Activated T-helper 2 cell treated with anti-CD3 and anti-CD28 coated beads, Interferon-gamma antibody, Interleukin-2, Interleukin-4, amounts not matched to agents 10 μg/mL and 5 μg/mL and 100 μg/mL, durations not matched to agents 14 hours and 24 hours and 36 hours (primary cell): ENCODE measurements at places on chromosomes 6 and 20. TPM values are rescaled to one million over a fixed set of nuclear protein-coding genes. Genes with fewer than 3 reads are reported as not detected.

The MKKS gene
- 8.2 and 8.5 TPM in 2 replicates for total RNA-seq

The PSORS1C2 gene
- total RNA-seq = not detected in 2 replicates

DNA sequence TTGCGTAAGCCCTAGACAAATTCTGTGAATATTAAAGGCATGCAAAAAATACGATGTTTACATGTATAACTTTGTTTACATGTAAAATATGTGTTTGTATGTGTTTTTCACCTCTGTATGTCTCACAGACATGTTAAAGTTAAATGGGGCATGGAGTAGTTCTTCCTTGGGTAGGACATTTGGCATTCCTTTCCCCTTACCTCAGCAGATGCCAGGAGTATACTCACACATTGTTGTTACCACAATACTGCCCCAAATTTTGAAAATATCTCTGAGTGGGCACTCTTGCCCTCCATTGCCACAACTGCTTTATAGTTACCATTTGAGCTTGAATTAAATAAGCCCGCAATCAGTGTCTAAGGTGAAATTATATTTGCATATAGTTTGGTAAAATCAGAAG is 147.5 kb downstream of the MYO6 start:
- DNase-seq = no peak

GRCh38 chr6:90485635-90486277 is 101.1 kb downstream of the MAP3K7 start:
- DNase-seq = no peak

The CRISP3 gene
- total RNA-seq = not detected in 2 replicates

The PPP1R3G gene
- 0.11 and 0.16 TPM in 2 replicates for total RNA-seq

The IFT52 gene
- total RNA-seq = 17.7 and 19.0 TPM in 2 replicates

DNA sequence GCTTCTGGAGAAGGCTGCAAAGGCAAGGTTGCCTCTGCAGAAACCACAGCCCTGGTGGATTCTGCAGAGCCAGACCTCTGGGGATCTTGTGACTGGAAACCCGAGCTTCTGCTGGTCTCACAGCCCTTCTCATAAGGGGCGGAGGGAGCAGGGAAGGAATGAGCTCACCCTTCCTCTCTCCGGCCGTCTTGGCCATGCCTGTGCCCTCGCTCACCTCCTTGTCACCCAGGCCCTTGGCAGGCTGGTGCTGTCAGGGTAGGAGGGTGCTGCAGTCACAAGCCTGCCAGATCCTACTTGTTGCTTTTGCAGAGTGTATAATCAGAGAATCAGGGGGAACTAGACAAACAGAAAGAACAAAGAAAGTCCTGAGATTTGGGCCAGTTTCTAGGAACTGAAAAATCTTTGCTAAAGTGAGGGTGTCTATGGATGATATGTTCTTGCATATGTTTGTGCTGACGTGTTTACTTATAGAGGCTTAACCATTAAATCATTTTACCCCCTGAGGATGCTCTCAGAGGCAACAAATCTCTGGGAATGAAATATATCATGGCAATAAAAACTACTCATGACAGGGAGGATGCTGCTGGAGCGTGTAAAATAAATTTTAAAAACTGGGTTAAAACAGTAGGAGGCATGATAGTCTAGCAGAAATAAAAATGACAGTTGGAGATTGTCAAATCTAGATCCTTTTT is 244.9 kb upstream of the SOX4 start:
- no peak for DNase-seq

The CCDC170 gene
- total RNA-seq = not detected in 2 replicates

DNA sequence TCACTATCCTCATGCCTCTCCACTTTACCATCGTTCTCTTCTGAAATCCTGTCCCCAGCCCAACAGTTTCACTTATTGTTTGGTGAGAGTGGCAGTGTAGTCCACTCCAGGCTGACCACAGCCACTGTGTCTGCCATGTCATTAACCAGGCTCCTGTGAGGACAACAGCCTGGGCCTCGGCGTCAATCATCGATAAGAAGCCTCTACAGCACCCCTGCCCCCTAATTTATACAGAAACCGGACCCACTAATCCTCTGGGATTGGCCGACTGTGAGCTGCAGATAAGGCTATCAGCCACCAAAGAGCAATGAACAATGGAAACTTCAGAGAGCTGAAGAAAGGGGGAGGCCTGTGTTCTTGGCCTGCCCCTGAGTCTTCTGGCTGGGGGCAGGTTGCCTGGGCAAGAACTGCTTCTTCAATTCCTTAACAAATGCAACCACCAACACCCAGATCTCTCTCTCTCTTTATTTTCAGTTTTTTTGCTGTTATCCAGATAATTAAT is 3.4 kb downstream of the EGFL8 start:
- DNase-seq = no peak

DNA sequence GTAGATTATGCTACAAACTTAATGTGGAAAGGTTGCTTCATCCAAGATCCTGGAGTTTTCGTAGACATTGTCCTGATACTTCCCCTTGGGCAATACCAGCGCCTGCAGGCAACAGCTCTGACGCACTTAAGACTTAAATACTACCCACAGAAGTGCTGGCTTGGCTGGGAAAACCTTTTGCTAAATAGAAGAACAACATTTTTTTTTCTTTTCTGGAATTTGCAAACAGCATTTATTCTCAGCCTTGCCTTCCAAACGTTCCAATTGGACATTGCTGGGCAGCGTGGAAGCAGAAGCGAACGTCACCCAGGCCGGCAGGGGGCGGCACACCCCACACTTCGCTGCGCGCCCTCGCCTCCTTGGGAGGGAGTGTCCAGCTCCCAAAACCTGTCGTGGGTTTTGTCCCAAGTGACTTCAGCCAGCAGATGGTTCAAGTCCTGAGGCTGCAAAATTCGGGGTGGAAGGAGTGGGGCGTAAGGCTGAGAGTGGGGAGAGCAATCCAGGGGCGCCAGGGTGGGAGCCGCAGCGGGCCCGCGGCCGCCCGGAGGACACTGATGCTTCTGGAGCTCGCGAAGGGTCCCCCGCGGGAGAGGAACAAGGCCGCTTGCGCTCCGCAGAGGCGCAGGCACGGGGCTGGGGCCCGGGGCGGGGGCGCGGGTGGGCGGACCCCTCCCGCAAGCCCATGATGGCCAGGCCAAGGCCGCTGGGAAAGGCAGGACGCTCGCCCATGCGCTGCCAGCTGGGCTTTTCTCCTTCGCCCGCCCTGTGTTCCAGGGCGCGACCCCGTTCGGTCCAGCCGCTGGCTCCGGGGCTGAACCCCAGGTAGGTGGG is 60.8 kb upstream of the MAP3K4 start:
- DNase-seq = peak; percentile 32

GRCh38 chr20:49030954-49031619 is 15.0 kb upstream of the CSE1L start:
- DNase-seq = no peak

DNA sequence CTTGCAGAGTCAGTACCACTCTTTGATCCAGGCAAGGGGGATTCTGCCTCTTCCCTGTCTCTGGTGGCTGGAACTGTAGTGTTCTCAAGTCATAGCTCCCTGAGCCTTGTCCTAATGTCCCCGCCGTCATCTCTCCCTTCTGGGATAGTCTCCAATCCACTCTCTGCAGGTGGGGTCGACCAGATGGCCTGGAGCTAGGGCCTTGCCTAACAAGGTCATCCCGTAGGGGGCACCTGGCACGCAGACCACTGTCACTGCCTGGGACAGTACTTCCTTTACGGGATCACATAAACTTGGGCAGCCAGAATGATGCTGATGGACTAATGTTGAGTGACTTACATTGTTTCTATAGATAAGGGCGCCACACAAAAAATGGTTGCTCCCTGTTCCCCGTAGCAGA is 118.9 kb upstream of the SLC22A23 start:
- no peak for DNase-seq

DNA sequence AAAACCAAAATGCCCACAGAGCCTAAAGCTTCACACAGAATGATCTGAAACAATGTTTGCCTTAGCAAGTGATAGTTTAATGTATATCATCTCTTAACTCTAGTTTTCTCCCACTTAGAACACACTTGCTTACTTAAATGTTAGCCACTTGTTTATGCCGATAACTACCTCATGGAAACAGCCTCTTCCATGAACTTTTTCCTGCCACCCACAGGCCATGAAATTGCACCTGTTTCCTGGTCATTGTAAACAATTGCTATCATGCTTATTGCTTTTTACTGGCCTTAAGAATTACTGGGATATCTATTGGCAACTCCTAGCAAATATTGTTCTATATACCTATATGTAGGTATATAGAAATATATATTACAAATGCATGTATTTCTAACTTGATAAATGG is 231.1 kb downstream of the HDGFL1 start:
- DNase-seq = no peak

The UNC5CL gene
- 1.1 and 1.6 TPM in 2 replicates for total RNA-seq

DNA sequence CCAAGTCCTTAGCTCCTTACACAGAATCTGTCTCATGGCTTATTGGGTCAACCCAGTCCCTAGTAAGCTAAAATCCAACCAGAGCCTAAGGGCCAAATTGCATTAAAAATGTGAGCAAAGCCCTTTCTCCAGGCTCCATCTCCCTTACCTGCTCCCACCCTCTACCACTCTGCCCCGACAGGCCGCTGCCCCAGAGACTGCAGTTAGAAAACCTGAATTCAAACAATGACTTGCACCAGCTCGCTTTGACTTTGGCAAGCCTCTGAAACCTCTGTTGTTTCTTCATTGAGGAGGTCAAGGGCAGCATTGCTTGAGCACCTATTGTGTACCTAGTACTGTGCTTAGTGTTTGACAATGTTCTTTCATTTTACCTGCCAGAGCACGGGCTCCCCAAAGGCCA is 188.1 kb upstream of the PMEPA1 start:
- no peak for DNase-seq

GRCh38 chr6:160137130-160137988 is 15.7 kb downstream of the SLC22A1 start:
- no peak for DNase-seq

The MTCH1 gene
- total RNA-seq = 117 and 119 TPM in 2 replicates

The PPP1R16B gene
- total RNA-seq = 109 and 111 TPM in 2 replicates

The CCND3 gene
- 207 and 217 TPM in 2 replicates for total RNA-seq

DNA sequence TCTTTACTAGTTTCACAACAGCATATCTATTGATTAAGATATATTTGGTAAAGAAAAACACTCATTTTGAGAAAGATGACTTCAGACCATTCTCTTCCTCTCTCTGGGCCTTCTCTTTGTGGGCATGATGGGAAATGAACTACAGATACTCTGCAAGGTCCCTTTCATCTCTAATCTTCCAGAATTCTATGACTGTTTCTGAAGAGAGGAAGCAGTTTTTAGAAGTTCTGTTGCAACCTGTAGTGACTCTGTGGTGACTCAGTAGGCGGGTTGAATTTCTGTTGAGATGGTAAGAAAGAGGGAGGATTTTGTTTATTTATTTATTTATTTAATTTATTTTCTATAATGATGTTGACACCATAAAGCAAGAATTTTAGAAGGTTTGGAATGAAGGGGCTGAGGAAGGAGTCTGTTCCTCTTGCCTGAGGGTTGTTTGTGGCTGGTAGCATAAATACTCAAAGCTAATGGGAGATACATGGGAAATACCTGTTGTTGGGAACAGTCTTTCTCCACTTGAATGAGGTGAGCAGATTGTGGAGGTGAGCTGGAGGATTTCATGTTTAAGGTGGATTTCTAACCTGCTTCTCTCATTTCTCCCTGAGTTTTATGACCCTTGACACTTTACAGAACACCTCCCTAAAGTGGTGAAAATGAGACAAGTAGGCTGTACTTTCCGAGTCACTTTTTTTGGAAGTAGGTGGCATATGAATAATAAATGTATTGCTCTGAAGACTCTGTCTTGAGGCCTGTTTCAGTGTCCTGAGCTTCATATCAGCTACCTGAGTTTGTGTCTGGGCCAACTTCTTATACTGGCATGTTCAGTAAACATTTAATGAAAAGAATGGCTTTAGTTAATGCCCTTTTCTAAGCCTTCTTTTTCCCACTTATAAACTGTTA is 15.0 kb downstream of the ACSS2 start:
- DNase-seq = no peak

The CEP57L1 gene
- 18.2 and 25.4 TPM in 2 replicates for total RNA-seq

GRCh38 chr20:45080867-45081624 is 19.9 kb downstream of the KCNS1 start:
- DNase-seq = no peak

GRCh38 chr6:10272591-10272990 is 142.3 kb downstream of the TFAP2A start:
- DNase-seq = no peak

The SNPH gene
- 2.7 and 3.1 TPM in 2 replicates for total RNA-seq

GRCh38 chr6:33095681-33096080 is 19.9 kb downstream of the HLA-DPB1 start:
- no peak for DNase-seq

- peak; percentile 66 for DNase-seq
These were observed 35.2 kb upstream of the HLA-G start for GRCh38 chr6:29792123-29793035.

GRCh38 chr6:16419636-16420336 is 181.4 kb downstream of the GMPR start:
- no peak for DNase-seq

DNA sequence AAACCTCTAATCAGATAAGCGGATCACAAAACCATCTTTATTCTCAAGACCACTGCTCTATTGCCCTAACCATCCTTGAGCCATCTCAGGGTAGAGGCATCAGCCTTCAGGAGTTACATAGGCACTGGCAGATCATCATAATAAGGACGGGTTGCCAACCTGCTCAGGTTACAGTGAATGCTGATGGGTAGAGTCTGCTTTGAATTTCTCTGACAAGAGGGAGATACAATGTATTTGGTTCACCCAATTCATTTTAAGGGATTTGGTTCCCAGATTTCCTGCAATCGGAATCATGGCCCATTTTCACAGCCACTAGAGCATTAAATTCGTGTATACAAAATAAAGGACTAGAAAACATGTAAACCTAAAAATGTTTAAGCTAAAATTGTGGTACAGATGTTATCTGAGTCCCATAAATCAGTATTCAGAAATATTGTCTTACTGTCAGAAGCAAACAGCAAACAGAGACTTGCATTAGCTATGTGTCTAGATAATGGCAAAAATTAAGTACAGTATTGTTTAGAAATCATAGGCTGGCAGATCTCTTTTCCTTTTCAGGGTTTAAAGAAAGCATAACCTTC is 41.9 kb upstream of the TMEM170B start:
- no peak for DNase-seq

GRCh38 chr6:54805077-54805476 is 41.5 kb upstream of the FAM83B start:
- DNase-seq = no peak

GRCh38 chr20:10433623-10434466 is at the start of gene MKKS:
TSS of gene MKKS (minus strand) at chr20:10434222. CDS start at chr20:10413514, 20,708 bp downstream.
- peak; percentile 82 for DNase-seq

The PXDC1 gene
- total RNA-seq = 1.1 and 1.2 TPM in 2 replicates

The CTAGE9 gene
- total RNA-seq = not detected in 2 replicates

DNA sequence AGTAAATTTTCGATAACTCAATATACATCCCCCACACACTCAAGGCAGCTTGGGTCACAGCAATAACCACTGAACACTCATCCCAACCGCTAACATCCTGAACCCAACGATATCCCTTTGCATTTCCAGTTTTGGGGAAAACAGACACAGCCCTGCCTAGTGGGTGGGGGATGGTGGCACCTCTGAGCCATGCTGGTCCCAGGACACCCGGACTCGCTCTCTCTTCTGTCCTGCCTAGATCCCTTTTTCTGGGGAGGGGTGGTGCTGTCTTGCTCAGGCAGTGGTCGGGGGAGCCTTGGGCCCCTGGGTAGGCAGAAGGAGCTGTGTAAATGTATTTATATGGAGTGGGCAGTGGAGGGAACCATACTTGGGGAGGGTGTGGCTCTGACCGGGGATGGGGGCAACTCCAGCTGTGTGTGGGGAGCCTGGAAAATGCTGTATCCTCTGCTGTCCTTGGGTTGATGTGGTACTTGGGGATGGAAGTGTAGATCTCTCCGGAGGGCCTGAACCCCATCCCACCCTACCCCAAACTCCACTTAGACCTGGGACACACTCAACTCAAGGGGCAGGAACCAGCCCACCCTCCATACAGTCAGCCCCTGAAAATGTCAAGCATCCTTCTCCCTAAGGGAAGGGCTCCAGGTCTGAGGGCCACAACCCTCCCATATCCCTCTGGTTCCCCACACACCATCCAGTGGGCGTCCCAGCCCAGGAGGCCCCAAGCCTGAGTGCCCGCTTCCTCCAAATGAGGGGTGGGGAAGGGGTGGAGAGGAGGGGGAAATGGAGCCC is 23.7 kb upstream of the SLC22A7 start:
- no peak for DNase-seq
